ENCODE measurements at places on chromosomes 5 and 9. TPM values are rescaled to one million over a fixed set of nuclear protein-coding genes. Genes with fewer than 3 reads are reported as not detected.

GRCh38 chr9:112012026-112012902 lies 115.7 kb downstream of the UGCG start:
- no peak for DNase-seq

The PKD2L2 gene
- not detected for total RNA-seq

DNA sequence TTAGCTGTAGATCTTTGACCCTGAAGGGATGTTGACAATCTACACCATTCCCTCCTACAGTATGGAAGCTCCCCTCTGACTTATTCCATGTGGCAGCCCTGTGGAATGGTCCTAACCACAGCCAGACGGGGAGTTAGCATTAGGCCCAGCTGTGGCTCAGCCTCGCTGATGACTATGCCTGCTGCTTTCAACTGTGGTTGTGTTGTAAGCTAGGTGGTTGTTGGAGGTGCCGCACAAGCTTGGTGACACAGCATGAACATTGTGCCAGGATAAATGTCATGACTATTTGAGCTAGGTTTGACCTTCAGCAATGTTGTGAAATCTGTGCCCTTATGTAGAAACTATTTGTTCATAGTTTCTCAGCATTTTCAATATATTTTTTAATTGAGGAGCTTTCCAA lies 40.6 kb downstream of the SGCD start:
- peak; percentile 1 for DNase-seq

The FCN1 gene
- not detected for total RNA-seq

GRCh38 chr9:129773262-129774048 lies 20.6 kb upstream of the PTGES start:
- no peak for DNase-seq

- DNase-seq: no peak
Observed at GRCh38 chr9:111961575-111961974, 65.0 kb downstream of the UGCG start.

- DNase-seq: peak; percentile 97
Observed at GRCh38 chr9:133759146-133759900, 21.2 kb upstream of the SARDH start.

The SMAD5 gene
- 45.2 TPM for total RNA-seq

The IL4 gene
- total RNA-seq: not detected

DNA sequence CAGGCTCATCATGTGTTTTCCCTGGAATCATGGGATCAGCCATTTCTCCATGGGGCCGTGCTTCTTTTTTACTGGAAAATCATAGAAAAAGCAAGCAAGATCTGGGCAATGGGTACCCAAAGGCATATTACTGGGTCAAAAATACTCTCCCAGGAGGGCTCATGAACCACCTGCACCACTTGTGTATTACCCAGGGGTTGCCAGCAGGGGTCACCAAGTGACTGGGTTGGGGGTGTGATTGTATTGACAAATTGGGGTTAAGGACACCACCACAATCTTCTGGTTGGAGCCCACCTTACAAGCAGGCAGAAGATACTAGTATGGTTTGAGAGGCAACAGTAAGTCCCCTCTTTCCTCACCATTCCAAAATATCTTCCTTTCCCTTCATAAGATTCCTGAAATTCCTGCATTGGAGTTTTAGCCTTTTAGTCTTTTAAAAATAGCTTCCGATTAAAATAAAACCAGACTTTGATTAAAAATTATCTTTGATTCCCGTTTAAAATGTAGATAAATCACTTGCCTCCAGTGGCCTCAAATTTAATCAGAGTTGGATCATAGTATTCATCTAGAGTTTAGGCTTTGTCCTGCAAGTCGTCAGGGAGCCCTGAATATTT lies 603.3 kb downstream of the KIF4B start:
- DNase-seq: peak; percentile 68

The HSD17B3 gene
- 0.24 TPM for total RNA-seq

DNA sequence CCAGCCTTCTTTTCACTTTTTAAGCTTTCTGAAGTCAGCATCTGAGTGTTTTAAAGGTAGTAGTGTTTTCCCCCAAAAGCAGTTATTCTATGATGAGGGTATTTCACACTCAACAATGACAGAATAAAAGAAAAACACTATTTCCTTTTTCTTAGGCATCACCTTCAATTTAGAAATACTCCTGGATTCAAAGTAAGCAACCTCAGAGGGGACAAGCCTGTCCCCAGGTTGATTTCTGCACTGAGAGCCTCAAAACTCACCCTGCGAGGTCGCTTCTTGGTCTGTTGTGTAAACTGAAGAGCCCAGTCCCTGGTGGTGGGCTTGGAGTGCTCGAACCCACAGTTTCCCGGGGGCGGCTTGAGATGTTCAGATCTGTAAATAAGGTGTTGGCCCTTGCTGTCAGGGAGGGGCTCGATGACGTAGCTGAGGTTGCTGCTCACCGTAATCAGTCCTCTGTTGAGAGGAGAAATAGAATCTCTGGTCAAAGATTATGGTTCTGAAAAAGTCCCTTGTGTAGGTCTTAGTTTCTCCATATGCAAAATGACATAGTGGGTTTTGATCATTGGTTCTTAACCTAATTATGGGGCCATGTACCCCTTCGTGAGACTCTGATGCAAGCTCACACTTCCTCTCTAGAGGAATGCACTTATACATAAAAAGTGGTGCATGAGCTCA lies 55.9 kb downstream of the ADAM19 start:
- DNase-seq: no peak

The PCDH12 gene
- total RNA-seq: not detected

The OTULINL gene
- 3.3 TPM for total RNA-seq

DNA sequence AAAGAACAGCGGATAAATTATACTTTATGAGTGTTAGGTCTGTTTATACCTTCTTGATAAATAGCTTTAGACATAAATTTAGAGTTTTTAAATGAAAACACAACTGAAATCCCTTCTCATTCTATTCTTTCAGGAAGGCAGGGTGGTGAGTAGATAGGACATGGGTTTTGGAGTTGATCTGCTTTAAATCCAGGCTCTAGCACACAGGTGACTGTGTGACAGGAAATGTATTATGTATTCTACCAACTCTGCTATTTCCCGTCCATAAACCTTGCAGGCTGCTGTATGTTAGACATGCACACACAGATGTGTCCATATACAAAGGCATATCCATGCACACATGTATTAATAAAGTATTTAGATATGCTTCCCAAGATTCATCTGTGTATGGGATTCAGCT lies 19.3 kb upstream of the CARTPT start:
- no peak for DNase-seq

GRCh38 chr5:493758-494157 lies 30.5 kb downstream of the SLC9A3 start:
- DNase-seq: peak; percentile 82

DNA sequence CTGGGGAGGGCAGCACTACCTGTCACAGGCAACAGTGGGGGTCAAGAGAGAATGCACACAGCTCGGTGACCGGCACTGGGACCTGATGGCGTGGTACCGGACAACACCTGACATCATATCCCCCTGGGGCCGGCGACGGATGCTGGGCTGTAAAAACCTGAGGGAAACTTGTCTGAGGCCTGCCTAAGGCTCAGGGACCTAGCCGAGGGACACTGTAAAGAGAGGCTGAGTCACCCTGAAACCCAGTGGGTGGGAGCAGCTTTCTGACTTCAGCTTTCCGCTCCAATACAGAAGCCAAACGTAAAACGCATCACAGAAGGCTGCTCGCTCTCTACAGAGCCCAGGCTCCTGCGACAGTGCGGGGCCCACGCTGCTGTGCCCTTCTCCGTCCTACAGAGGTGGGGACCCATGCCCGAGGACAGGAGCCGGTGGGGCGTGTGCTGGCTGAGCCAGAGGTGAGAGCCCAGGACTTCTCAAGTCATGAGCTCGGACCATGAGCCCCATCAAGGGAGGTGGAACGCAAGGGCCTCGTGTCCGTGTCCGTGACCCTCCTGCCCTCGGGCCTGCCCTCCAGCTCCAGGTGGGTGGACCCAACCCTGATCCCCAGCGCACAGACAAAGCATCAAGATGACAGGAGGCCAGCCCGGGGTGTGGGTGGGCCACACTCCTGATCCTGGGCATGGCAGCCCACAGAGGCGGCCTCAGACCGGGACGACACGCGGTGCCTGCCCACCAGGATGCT lies 5.3 kb downstream of the RALGDS start:
- peak; percentile 61 for DNase-seq

DNA sequence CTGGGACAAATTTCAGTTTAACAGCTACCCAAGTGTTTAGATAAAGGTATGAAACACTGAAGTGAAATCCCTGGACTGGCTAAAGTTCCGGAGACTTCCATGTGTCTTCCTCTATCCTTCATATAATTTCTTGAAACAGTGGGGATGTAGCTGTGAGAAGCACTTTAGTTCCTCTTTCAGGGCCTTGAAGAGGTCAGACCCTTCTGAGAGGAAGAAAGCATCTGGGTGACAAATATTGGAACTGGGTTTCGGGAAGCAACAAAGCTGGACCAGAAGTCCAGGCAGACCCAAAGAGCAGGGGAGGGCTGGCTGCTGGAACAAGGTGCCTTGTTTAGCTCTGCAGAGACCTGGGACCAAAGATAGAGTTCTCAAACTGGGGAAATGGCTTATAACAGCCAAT lies 75.4 kb upstream of the ZFAND5 start:
- DNase-seq: no peak

- no peak for DNase-seq
Observed at GRCh38 chr9:123131258-123131657, 97.8 kb downstream of the GPR21 start.

GRCh38 chr9:37953206-37953774 lies 49.4 kb upstream of the SLC25A51 start:
- DNase-seq: no peak

- DNase-seq: peak; percentile 79
Observed at GRCh38 chr9:136088939-136089696, 6.0 kb downstream of the NACC2 start.

DNA sequence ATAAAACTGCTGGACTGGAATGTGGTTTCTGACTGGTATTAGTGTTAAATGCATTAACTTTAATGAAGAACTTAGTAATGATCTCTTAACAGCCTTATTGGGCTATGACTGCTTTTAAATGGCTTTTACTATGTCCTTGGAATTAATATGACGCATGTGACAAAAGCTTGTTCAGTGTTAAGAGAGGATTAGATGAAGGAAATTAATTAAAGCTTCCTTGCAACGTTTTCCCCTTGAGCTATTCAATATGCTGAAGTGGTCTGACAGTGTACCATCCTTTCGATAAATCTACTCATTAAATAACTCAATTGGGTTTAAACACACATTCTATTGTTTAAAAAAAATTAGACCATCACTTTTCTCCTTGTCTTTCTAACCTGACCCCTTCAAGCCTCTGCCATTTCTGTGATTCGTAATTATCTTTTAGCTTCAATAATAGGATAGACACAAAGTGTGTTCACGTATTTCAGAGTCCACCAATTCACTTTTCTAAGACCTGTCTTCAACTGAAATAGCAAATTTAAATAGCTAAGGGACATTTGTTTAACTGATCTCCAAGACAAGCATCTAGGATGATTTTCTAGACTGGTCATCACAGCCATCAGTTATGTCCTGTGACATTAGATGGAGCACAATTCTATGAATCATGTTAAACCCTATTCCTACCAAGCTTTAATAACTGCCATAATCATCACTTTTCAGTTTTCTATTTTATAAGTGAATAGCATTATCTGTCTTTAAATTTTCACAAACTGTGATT lies 1258.0 kb upstream of the CDH9 start:
- no peak for DNase-seq

GRCh38 chr9:35424356-35425352 lies 65.3 kb upstream of the RUSC2 start:
- DNase-seq: no peak

GRCh38 chr9:93952784-93953495 lies 2.2 kb downstream of the BARX1 start:
- peak; percentile 83 for DNase-seq

The PDE6A gene
- not detected for total RNA-seq

The SERF1A gene
- 10.2 TPM for total RNA-seq

- no peak for DNase-seq
Observed at GRCh38 chr5:37668524-37669047, 171.3 kb downstream of the GDNF start.

DNA sequence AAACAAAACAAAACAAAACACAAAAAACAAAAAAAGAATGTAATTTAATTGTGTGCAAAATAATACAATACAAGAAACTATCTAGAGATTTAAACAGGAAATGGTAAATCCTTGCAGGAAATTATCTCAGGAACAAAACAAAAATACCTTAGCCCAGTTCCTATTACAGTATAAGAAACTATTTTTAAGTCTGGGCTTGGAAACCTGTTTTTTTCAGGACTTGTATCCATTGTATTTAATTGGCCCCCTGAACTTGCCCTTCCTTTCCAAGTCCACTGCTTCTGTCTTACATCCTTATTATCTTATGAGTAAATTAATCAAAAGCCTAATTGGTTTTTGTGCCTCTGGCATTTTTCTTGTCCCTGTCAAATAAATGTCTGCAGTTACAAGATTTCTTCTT lies 48.5 kb downstream of the ST8SIA4 start:
- DNase-seq: no peak

The CNOT8 gene
- 96.3 TPM for total RNA-seq

The NSMF gene
- total RNA-seq: 39.0 TPM

DNA sequence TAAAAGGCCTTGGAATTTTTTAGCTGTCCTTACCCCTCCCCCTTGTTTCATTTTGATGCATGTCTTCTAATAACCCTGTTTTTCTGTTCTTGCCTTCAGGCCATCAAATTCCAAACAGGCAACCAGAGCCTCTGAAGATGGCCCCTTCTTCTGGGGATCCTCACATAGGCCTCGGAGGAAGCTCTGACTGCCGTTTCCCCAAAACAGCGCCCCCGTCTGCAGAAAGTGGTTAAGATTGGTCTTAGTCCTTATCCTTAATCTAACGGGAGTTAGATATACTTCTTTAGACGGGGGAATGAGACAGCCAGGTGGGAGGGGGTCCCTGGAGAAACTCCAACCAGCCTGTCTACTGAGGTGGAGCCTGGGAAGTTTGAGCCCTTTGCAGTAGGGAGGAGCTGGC lies 226.3 kb upstream of the ZNF608 start:
- no peak for DNase-seq

Measured in H7 (cell line).